HuH-7 (cell line): ENCODE measurements at places on chromosomes 12 and 14.

- DNase-seq, result peak; percentile 20
These were observed 179.0 kb downstream of the SLC15A4 start for GRCh38 chr12:128644664-128645296.

- no peak for DNase-seq
These were observed 3.8 kb upstream of the GZMH start for GRCh38 chr14:24613241-24613640.

DNA sequence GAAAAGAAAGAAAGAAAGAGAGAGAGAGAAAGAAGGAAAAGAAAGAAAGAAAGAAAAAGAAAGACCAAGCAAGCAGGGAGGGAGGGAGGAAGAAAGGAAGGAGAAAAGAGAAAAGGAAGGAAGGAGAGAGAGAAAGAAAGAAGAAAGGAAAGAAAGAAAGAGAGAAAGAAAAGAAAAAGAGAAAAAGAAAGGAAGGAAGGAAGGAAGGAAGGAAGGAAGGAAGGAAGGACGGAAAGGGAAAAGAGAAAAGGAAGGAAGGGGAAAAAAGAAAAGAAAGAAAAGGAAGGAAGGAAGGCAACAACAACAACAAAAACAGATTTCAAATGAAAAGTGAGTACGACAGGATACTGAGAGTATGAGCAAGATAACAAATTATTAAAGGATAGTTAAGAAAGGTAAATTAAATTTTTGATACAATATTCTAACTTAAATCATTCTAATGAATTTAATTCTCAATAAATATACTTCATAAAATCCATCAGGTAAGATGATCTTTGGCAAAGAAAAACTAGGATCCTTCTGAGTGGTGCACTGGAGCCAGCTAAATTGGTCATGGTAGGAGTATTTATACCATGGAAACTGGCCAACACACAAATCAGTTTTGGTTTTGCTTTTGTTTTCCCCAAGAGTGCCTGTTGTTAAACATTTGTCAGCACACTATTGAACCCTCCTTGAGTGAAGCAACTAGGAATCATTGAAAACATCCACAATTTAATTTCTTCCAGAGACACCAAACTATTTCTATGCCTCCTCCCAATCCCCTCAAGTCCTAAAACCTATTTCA, 56.1 kb upstream of the DYRK2 start:
- no peak for DNase-seq

- no peak for DNase-seq
These were observed 161.9 kb upstream of the PLEKHG7 start for GRCh38 chr12:92540782-92541423.

GRCh38 chr14:21997300-21997699, 323.7 kb upstream of the OR4E1 start:
- DNase-seq, result no peak

- no peak for DNase-seq
These were observed 20.3 kb upstream of the DHRS4 start for GRCh38 chr14:23933108-23933741.

DNA sequence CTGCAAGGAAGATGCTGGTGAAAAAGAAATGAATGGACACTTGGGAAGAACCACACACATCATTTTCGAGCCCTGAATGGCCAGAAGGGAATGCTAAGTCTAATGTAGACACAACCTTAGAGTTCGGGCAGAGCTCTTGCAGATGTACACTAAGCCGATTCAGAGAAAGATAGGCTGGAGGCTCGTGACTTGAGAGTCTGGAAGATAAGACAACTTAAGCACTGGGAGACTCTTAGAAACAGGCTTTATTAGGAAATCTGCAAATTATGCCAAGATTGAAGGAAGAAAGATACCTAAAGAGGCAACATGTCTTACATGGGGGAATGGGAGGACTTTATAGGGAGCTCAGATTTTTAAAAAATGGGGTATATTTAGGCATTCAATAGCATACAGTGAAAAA, 13.5 kb downstream of the TBPL2 start:
- no peak for DNase-seq

- DNase-seq, result no peak
These were observed 38.2 kb downstream of the BAZ2A start for GRCh38 chr12:56591961-56592360.

GRCh38 chr12:51926064-51926632, 18.8 kb downstream of the ACVRL1 start:
- DNase-seq, result no peak

- no peak for DNase-seq
These were observed 258.9 kb downstream of the SUDS3 start for GRCh38 chr12:118635276-118635675.

- no peak for DNase-seq
These were observed 181.6 kb upstream of the PZP start for GRCh38 chr12:9389796-9390195.

- peak; percentile 58 for DNase-seq
These were observed 63.6 kb downstream of the CHGA start for GRCh38 chr14:92986254-92987147.

GRCh38 chr12:110171636-110172035, 47.5 kb downstream of the IFT81 start:
- DNase-seq, result no peak

- DNase-seq, result peak; percentile 57
These were observed 1.1 kb upstream of the SPATS2 start for GRCh38 chr12:49366096-49366651.

DNA sequence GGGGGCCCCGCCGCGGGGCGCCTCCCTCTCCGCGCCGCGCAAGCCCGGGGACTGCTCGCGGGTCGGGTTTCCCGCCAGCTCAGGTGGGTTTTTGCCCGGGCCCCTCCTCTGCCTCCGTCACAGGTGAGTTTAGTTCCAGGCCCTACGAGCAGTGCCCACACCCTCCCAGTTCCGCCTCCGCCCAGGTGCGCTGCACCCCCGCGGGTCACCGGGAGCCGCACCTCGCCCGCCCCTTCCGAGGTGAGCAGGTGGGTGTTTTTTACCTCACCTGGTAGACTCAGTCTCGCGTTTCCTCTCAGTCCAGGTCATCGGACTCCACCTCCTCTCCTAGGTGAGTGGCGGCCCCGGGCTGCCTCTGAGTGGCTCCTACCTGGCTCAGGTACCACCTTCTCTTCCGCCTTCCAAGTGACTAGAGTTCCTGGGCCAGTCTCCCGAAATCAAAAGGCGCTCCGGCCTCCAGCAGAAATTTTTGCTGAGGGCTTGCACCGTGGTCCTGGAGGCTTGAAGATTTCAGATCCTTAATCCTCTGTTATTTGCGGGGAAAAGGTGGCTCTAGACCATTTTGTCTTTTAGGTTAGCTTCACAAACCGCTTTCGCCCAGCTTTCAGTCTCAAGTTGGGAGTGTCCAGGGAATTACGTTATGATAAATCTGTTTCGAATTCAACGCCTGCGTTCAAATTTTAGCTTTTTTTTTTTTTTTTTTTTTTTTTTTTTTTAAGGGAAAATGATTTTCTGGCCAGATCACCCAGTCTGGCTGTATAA, at the start of gene TMEM30B:
Gene TMEM30B, minus strand, starts transcription at position 153 of the 762 bp plus-strand sequence. CDS start 191 bp downstream, outside the sequence.
- DNase-seq, result no peak

DNA sequence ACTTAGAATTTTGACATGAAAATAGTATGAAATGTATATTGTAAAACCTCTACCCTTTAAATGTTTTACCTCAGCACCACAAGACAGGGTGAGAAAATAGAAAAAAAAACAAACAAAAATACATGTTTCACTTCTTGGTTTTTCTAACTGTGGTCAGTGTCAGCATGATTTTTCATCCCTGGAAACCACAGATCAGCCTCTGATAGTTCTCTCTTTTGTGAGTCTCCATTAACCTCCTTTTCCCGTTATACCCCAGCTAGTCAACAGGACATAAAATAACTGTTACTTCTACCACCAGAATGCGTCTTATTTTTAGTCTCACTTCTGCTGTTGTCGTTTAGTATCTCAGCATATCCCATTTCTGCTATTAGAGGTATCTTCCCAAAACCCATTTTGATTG, 48.3 kb upstream of the KCNMB4 start:
- DNase-seq, result no peak

DNA sequence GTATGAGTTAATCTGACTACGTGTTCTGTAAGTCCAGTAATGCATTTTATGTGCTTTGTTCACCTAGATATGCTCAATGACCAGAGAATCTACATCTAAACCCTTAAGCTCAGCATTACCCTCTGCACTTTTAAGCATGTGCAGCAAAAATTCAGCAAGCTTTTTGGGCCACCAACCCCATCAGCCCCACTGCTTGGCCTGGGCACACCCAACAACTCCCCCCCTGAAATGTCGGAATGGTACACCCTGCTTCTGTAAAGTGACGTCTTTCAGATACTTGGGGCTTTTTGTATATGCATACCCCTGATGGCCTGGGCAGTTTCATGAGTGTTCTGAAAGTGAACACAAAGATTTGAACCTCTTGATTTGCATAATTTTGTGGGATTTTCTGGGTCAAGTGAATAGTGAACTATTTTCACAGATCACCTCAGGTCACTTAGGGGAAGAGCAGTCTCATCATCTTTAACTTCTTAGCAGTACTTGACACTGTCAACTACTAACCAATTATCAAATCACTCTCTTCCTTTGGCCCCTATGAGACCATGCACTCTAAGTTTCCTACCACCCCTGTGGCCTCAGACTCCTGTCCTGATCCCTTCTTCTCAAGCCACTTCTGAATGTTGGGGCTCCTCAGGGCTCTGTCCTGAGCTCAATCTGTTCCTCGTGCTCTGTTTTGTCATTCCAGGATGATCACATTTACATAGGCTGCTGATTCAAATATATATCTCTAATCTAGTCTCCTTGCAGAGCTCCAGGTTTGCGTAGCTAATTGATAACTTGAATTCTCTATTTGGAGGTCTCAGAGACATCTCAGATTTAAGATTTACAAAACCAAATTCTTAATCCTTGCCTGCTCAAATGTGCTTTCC, 36.3 kb upstream of the PPM1A start:
- no peak for DNase-seq

DNA sequence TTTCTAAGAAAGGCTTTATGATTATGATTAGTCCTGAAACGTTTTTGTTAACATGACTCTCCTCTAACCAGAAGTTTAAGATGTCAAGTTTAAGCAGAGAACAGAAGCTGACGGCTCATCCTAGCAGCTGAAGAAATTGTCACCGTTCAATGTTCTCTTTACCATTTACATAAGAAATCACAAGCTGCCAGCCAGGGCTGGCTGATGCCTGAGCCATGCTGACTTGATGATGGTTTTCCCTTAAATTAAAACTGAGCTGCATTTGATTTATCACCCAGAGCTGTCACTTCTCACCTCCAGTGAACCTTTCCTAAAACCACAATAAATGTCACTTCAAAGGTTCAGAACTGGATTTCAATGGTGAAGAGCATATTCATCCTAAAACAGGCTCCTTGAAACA, 153.6 kb downstream of the KTN1 start:
- DNase-seq, result no peak

- DNase-seq, result no peak
These were observed at the start of gene NR1H4 for GRCh38 chr12:100473716-100474150. TSS of gene NR1H4 (plus strand) at chr12:100473866. CDS start at chr12:100493324, 19,458 bp downstream.
